RKO (cell line): ENCODE measurements at places on chromosomes 4 and X.

- DNase-seq = no peak
Observed at GRCh38 chrX:135643916-135644315, 69.5 kb upstream of the CT45A1 start.

- DNase-seq = no peak
Observed at GRCh38 chr4:140346136-140346535, 27.3 kb upstream of the SCOC start.

DNA sequence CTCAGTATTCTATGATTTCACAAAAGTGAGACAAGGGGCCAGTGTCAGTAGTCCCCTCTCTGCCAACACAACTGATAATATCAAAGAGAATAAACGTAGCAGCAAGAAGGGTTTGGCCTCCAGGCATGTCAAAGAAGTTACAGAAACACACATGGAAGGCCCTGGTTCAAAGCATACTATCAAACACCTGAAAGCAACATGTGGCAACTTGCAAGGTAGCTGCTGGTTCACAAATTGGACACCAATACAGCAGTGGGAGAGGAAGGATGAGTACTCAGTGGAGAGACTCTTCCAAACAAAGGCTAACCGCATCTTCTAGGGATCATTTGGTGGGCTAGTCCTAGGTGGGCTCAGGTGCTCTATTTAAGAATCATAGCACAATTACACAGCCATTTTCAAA, 74.9 kb upstream of the MAOA start:
- DNase-seq = no peak

DNA sequence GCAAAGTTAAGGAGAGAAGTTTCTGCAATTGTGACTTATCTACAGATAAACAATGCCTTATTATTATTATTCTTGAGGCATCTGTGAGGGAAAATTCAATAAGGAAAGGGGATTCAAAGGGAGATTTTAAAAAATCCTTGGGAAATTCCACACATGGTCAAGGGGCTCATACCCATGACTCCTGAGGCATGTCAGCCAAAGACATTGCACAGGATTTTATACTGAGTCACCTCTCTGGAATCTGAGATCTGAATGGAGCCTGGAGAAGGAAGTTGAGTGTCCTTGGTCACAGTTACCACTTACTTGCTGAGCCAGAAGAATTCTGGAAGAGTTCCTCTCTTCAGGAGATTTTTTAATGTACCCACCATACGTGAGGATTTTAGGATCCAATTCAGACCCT, 14.4 kb upstream of the CXCL8 start:
- peak; percentile 80 for DNase-seq

- no peak for DNase-seq
Observed at GRCh38 chrX:46587158-46587557, 13.6 kb downstream of the CHST7 start.

DNA sequence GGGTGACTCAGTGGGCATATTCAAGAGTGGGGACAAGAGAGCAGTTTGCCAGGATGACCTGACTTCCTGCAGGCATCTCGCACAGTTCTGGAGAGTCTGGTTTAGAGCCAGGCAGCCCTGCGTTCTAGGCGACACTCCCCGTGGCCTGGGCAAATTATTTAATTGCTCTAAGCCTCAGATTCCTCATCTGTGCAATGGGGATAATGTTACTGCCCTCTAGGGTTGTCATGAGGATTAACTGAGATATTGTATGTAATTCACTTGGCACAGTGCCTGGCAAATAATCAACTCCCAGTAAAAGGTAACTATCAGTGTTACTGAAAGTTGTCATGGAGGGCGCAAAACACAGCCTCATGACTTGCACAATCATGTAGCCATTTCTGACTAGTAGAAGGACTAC, 48.8 kb upstream of the PITX2 start:
- DNase-seq = no peak

- DNase-seq = no peak
Observed at GRCh38 chr4:170687751-170688150, 598.0 kb upstream of the AADAT start.

DNA sequence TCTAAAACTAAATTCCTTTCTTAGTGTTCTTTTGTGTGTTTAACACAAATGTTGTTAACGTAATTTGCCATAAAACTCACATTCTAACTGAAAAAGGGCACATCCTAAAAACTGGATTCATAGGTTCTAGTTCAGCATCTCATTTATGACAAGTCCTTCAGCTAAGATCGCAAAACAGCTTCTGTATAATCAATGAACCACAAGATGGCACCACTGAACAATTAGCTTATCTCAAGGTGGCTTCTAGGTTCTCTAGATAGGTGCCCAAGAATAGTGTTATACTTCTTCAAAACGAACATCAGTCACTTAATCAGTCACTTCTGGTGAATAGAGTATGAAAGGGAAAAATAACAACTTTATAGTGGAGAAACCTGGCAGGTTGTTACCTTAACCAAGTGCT, 54.3 kb downstream of the NRK start:
- DNase-seq = peak; percentile 58

DNA sequence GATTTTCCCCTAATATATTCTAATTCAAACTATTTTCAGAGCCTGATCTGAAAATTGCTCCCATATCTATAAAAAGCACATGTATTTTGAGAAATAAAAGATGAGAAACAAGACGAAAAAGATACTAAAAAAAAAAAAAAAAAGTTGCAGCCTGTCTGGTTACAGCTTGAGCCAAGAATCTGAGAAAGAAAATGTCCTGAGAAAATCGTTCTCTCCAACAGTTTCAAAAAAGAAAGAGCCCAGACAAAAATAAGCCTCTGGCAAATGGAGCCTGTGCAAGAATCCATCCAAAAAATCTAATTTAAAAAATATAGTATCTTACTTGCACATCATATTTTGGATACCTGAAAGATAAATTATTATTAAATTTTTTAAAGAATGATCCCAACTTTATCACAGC, 163.0 kb upstream of the TBL1X start:
- no peak for DNase-seq

GRCh38 chrX:24468245-24468644, 3.2 kb downstream of the PDK3 start:
- no peak for DNase-seq

GRCh38 chr4:76605099-76605563, 170.1 kb downstream of the SHROOM3 start:
- DNase-seq = no peak
